Activated CD4-positive, alpha-beta memory T cell treated with anti-CD3 and anti-CD28 coated beads for 36 hours (primary cell): ENCODE measurements at places on chromosomes 11 and 22. TPM values are rescaled to one million over a fixed set of nuclear protein-coding genes. Genes with fewer than 3 reads are reported as not detected.

The AASDHPPT gene
- total RNA-seq = 39.4 TPM

The TUBA8 gene
- total RNA-seq = 4.3 TPM

GRCh38 chr11:57900320-57900719, 123.4 kb upstream of the OR9Q1 start:
- H3K4me1 ChIP-seq = no peaks in the 10 kb centered on the region
- H3K4me3 ChIP-seq = no peak overlapping the region
- no peak for DNase-seq
- H3K27ac ChIP-seq = no peak overlapping the region
- H3K36me3 ChIP-seq = no peaks in the 10 kb centered on the region

DNA sequence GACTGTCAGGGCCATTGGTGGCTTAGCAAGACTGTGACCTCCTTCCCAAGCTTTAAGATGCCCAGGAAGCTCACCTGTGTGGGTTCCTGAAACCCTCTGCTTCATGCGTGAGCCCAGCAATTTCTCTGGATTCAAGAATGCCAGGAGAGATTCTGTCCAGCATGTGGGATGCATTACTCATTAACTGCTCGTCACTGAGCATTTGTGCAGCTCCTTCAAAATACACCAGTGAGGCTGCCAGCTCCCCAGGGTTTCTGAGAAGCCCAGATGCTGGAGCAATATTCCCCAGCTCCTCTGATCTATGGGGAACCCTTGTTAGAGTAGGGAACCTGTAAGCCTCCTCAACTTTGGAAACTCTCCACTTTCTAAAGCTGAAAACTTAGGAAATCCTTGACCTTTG, 126.5 kb downstream of the CHST1 start:
- no peaks in the 10 kb centered on the region for H3K36me3 ChIP-seq
- no peak overlapping the region for H3K4me3 ChIP-seq
- DNase-seq = no peak
- H3K27ac ChIP-seq = no peak overlapping the region

DNA sequence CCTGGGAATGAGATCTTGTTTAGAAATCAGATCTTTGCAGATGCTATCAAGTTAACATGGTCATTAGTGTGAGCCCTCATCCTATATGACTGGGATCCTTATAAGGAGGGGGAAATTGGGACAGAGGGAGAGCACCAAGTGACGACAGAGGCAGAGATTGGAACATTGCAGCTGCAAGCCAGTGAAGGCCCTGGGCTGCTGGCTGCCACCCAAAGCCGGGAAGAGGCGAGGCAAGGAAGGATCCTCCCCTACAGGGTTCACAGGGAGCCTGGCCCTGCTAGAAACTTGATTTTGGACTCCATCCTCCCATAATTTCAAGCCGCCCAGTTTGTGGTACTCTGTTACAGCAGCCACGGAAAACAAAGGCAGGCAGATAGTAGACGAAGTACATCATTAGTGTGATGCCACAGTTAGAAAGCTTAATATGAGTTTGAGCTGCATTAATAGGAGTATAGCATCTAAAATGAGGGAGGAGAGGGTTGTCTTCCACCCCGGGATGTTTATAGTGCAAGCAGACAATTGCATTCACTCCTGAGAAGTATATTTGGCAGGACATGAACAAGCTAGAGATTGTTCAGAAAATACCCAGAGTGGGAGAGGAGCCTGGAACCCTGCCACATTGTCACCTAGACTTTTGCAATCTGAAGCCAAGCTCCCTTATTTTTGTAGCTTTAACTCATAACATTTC, 56.8 kb upstream of the CLMP start:
- H3K27ac ChIP-seq = no peak overlapping the region
- peaks cover 4% of the 10 kb centered on the region for H3K27me3 ChIP-seq
- DNase-seq = no peak
- no peaks in the 10 kb centered on the region for H3K36me3 ChIP-seq
- H3K4me1 ChIP-seq = peaks cover 6% of the 10 kb centered on the region

GRCh38 chr11:73852049-73852448, 24.6 kb downstream of the COA4 start:
- H3K4me3 ChIP-seq = no peak overlapping the region
- no peak overlapping the region for H3K27ac ChIP-seq
- DNase-seq = no peak
- H3K36me3 ChIP-seq = peaks cover 17% of the 10 kb centered on the region
